ENCODE measurements at places on chromosomes 13 and 19. TPM values are rescaled to one million over a fixed set of nuclear protein-coding genes. Genes with fewer than 3 reads are reported as not detected.

Gene NKPD1
- 2.4 TPM for total RNA-seq

Gene FREM2
- 42.6 TPM for total RNA-seq

Gene LILRB3
- total RNA-seq, result not detected

Gene MYO16
- total RNA-seq, result not detected

Gene DENND1C
- total RNA-seq, result 3.5 TPM

Gene APC2
- 11.3 TPM for total RNA-seq

Gene DCT
- not detected for total RNA-seq

Gene CGB5
- 0.49 TPM for total RNA-seq

DNA sequence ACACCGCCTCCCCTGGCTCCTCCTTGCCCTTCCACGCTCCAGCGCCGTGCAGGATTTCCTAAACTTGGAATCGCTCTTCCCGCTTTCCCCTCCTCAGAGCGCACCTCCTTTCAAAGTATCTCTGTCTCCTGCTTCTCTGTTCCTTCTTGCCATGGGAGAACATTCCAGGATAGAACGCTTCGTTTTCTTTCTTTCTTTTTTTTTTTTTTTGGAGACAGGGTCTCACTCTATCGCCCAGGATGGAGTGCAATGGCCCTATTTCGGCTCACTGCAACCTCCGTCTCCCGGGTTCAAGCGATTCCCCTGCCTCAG, 574 bp upstream of the XPO4 start:
- peak overlapping the region; percentile 99 for H3K27ac ChIP-seq
- no peaks in the 10 kb centered on the region for H3K36me3 ChIP-seq
- DNase-seq, result no peak

DNA sequence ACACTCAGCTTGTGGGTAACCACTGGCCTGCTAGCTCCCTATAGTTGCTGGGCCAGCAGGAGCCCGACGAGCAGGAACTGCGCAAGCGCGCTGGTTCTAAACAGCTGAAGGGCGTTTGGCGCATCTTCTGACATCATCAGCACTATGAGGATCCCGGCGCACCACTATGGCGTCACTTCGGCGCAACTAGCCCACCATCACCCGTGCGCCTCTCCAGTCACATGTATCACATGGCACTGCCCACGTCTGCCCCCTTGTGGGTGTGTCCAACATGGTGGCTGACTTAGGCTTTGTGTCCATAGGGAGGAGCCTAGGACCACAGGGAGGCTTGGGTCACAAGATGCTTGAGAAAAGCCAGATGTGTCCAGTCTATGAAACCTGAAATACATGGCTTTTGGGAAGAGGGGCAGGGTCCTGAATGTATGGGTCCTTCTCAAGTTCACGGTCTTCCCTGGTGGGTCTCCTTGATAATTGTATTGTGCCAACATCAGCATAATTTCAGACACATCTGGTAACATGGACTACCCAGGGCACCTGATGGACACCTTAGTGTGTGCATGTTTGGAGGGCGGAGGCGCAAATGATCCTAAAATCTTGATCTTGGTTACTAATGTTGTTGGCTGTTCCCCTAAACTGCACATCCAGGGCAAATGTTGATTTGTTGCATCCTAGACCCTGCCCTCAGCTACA, 18.0 kb downstream of the KLK4 start:
- H3K27me3 ChIP-seq, result no peaks in the 10 kb centered on the region
- DNase-seq, result peak; percentile 17
- H3K36me3 ChIP-seq, result no peaks in the 10 kb centered on the region
- H3K27ac ChIP-seq, result no peak overlapping the region

DNA sequence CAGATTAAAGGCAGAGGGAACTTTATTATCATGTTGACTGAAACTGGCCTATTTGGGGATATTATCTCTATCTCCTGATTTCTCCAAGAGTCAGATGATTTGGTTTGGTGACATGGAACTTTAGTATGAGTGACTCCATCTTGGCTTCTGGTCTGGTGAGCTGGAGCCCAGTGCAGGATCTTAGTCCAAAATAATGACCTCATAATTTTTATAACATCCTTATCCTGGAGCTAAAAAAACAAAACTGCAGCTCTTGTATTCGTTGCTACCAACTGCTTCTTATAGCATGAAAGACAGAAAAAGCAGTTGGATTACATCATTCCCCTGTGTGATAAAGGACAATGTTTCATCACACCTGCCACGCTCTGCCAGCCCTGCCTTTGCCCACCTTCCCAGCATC, 39.3 kb upstream of the RNF17 start:
- H3K27me3 ChIP-seq, result no peaks in the 10 kb centered on the region
- H3K27ac ChIP-seq, result no peak overlapping the region
- no peak overlapping the region for H3K4me3 ChIP-seq
- no peaks in the 10 kb centered on the region for H3K4me1 ChIP-seq
- DNase-seq, result no peak

GRCh38 chr13:95833126-95833525, 156.2 kb downstream of the DNAJC3 start:
- H3K36me3 ChIP-seq, result no peaks in the 10 kb centered on the region
- H3K27me3 ChIP-seq, result no peaks in the 10 kb centered on the region
- no peak for DNase-seq
- H3K27ac ChIP-seq, result no peak overlapping the region

- H3K27ac ChIP-seq, result no peak overlapping the region
- no peak overlapping the region for H3K4me3 ChIP-seq
- no peaks in the 10 kb centered on the region for H3K4me1 ChIP-seq
- peaks cover 4% of the 10 kb centered on the region for H3K36me3 ChIP-seq
- no peak for DNase-seq
Observed at GRCh38 chr19:52626915-52627314, 11.2 kb downstream of the ZNF83 start.

DNA sequence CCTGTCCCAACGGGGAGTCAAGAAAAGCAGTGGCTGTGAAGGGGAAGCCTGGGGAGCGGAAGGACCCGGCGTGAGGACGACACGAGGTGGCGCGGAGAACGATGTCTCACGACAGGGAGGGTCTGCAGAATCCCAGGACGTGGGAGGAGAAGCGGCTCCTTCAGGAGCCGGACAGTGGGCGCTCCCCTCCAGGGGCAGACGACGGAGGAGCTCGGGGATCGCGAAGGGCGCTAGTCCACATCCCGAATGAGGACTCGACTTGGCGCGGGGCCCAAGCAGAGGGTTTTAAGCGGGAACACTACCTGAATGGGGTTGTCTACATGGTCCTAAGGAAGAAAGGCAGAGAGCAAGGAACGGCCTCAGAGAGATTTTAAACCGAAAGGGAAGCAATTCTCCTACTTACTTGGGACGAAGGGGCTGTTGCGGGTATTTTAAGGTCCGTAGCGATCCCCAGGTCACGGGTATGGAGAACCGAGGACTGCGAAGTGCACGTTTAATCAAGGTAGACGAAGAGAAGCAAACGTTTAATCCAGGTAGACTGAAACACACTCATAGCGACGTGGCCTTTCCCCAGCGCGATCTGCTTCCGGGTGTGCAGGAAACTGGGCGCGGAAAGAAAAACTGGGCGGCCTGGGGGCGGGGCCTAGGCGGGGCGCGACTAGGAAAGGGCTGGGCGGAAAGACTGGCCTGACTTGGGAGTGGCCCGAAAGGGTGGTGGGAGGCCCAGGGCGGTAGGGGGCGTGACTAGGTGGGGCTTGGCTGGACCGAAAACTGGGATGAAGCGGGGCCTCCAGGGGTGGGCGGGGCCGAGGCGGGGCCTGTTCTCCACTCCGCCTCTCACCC, at the start of gene ZNF841:
ZNF841 (minus strand) TSS at position 594 of the 843 bp plus-strand sequence. CDS start 10,964 bp downstream, outside the sequence.
- DNase-seq, result peak; percentile 96
- peaks cover 2% of the 10 kb centered on the region for H3K36me3 ChIP-seq
- H3K4me1 ChIP-seq, result no peaks in the 10 kb centered on the region
- H3K4me3 ChIP-seq, result peak within 1 kb of the TSS; percentile 97

- DNase-seq, result no peak
- H3K27ac ChIP-seq, result no peak overlapping the region
- H3K36me3 ChIP-seq, result no peaks in the 10 kb centered on the region
Observed at GRCh38 chr19:4980067-4980466, 11.2 kb downstream of the KDM4B start.

DNA sequence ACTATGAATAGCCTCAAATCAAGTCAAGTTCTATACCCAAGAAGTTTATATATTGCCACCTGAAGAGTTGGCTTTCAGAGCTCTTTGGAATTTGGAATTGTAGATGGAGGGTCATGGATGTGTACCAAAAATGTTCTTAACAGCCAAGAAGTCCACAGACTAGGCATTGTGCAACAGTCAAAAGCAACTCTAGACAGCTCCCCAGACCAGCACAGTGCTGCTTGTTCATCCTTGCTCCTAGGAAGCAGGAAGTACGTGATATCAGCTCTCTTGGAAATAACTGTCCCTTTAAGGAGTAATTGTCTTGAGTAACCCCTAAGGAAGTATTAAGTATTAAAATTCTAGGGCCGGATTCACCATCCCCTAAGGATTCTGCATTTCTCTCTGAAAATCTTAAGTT, 30.7 kb upstream of the IL17D start:
- no peak for DNase-seq
- H3K27ac ChIP-seq, result no peak overlapping the region
- no peaks in the 10 kb centered on the region for H3K36me3 ChIP-seq
- no peak overlapping the region for H3K4me3 ChIP-seq
- H3K27me3 ChIP-seq, result no peaks in the 10 kb centered on the region

DNA sequence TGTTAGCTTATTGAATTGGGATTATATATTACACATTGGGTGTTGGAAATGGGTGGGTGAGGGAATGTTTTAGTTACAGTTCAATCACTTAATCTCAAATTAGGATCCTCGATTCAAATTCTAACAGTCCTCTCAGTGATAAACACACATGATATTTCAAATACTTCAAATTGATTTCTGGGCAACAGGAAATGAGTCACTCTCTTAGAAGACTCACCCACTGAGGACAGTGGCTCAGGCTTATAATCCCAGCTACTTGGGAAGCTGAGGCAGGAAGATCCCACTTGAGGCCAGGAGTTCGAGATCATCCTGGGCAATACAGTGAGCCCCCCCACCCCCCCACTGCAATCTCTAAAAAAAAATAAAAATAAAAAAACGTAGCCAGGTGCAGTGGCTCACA, 435.3 kb downstream of the KLF12 start:
- no peak overlapping the region for H3K27ac ChIP-seq
- H3K27me3 ChIP-seq, result no peaks in the 10 kb centered on the region
- no peak for DNase-seq

- H3K36me3 ChIP-seq, result no peaks in the 10 kb centered on the region
- H3K27ac ChIP-seq, result no peak overlapping the region
- no peak overlapping the region for H3K4me3 ChIP-seq
Observed at GRCh38 chr13:65985612-65986011, 1244.5 kb downstream of the PCDH9 start.

- no peak overlapping the region for H3K4me3 ChIP-seq
- H3K27me3 ChIP-seq, result no peaks in the 10 kb centered on the region
- DNase-seq, result no peak
- no peak overlapping the region for H3K27ac ChIP-seq
Observed at GRCh38 chr19:1282588-1283206, 3.0 kb upstream of the EFNA2 start.

- H3K27me3 ChIP-seq, result no peaks in the 10 kb centered on the region
- no peak overlapping the region for H3K27ac ChIP-seq
- no peaks in the 10 kb centered on the region for H3K36me3 ChIP-seq
- no peak for DNase-seq
- H3K4me1 ChIP-seq, result peaks cover 27% of the 10 kb centered on the region
Observed at GRCh38 chr13:43797869-43798268, 11.1 kb upstream of the ENOX1 start.

- H3K27ac ChIP-seq, result no peak overlapping the region
- H3K27me3 ChIP-seq, result no peaks in the 10 kb centered on the region
- H3K36me3 ChIP-seq, result no peaks in the 10 kb centered on the region
- peak; percentile 79 for DNase-seq
Observed at GRCh38 chr13:100573121-100573520, 15.5 kb downstream of the GGACT start.

- H3K36me3 ChIP-seq, result no peaks in the 10 kb centered on the region
- no peak overlapping the region for H3K27ac ChIP-seq
- no peaks in the 10 kb centered on the region for H3K27me3 ChIP-seq
- peak; percentile 79 for DNase-seq
Observed at GRCh38 chr19:7605490-7606222, 10.0 kb downstream of the CAMSAP3 start.

DNA sequence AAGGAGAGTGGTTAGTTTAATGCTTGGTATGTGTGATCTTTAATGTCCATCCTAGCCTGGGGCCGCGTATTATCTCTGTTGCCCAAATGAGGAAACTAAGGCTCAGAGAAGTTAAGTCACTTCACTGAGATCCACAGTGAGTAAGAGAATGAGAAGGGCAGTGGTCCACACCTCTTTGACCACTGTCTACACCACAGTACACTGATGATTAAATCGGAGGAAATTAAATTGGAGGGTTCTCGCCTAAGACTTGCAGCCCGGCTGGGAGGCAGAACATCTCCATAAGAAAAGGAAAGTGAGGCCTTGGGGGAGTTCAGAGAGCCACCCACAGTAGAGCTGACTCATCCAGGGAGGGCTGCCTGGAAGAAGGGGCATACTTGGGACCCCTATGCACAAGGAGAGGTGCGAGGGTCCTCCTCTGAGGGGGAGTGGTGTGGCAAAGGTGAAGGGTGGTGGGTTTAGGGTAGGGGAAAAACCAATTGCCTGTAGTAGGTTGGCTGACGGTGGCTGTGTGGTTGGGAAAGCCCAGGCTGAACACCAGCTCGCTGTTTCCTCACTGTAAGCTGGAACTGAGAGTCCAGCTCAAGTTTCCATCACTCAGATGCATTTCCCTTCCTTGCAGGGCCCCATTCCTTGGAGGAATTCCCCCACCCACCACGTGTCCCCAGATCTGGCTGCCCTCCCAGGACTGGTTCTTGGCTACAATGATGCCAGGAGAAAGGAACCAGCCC, 15.0 kb upstream of the DHRS12 start:
- no peak overlapping the region for H3K4me3 ChIP-seq
- no peaks in the 10 kb centered on the region for H3K4me1 ChIP-seq

DNA sequence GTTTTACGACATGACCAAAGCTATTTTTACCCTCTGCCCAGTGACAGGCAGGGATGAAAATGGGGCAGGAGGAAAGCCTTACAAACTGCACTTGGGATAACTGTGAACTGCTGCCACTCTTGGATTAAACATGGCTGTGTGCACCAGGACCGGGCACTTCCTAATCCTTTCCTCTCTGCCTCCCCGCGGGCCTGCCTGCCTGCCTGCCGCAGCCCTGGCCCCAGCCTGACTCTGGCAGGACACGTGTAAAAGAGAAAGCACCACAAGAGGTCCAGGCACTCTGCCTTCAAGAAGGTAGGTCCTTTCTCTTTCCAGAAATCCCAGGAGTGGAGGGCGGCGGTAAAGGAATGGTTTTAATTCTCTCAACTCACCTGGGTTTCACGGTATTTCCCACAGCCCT, 4.8 kb downstream of the TSHZ3 start:
- no peak overlapping the region for H3K4me3 ChIP-seq
- H3K36me3 ChIP-seq, result no peaks in the 10 kb centered on the region
- H3K27me3 ChIP-seq, result no peaks in the 10 kb centered on the region
- DNase-seq, result no peak
- no peaks in the 10 kb centered on the region for H3K4me1 ChIP-seq

Measured in Caco-2 (cell line).